ENCODE measurements at places on chromosomes 7 and 10. TPM values are rescaled to one million over a fixed set of nuclear protein-coding genes. Genes with fewer than 3 reads are reported as not detected.

Gene TMEM176A
- 513 TPM for polyA plus RNA-seq

DNA sequence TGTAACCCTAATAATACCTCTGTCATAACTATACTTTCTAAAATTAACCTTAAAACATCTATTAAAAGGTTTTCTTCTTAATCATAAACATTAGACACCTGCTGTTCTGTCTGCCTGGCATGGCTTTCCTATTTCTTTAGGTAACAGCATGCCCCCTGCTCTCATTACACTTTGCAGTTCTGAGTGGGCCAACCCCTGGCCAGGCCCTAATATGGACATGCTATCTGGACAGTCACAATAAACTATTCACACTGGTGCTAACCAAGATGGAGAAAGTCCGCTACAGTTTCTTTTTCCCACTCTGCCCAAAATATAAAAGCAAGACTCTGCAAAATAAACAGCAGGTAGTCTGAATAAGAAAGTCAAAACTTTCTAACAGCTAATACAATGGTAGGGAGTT lies 84.0 kb downstream of the ELAPOR2 start:
- no peak for DNase-seq

- no peak for DNase-seq
Observed at GRCh38 chr7:157499121-157499834, 162.5 kb downstream of the DNAJB6 start.

DNA sequence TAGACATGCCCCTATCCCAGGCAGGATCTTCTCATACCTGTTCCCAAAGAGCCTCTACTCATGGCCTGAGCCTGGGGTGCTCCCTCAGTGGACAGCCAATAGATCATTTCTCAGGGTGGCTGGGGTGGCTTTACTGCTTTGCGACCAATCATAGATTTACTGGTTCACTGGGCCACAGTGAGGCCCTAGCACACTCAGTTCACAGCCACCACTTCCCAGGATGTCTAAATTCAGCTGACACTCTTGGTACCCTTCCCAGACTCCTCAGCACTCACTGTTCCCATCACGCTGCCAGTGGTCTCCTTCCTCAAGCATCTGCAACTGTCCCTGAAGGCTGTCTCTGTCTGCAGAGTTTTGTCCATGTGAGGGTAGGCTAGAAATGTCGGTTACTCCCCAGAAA lies 50.6 kb downstream of the ARHGAP22 start:
- no peak for DNase-seq

- DNase-seq: no peak
Observed at GRCh38 chr10:6843481-6843881, 263.4 kb upstream of the PRKCQ start.
